ENCODE measurements at places on chromosomes 4 and X.

DNA sequence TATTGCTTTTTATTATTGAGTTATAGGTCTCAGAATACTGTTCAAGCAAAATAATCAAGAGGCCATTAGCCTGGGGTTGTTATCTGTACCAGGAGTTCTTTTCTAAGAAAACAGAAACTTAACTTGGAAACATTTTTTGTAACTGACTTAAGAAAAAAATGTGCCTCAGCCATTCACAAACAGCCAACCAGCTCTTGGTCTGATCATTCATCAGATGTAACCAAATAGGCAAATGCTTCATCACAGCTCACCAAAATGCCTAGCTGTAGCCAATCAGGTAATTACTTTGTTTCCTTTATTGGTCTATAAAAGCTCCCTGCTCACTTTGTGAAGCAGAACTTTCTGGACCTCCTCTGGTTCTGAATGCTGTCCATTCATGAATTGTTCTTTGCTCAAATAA is 387.7 kb downstream of the FAT4 start:
- DNase-seq: no peak

DNA sequence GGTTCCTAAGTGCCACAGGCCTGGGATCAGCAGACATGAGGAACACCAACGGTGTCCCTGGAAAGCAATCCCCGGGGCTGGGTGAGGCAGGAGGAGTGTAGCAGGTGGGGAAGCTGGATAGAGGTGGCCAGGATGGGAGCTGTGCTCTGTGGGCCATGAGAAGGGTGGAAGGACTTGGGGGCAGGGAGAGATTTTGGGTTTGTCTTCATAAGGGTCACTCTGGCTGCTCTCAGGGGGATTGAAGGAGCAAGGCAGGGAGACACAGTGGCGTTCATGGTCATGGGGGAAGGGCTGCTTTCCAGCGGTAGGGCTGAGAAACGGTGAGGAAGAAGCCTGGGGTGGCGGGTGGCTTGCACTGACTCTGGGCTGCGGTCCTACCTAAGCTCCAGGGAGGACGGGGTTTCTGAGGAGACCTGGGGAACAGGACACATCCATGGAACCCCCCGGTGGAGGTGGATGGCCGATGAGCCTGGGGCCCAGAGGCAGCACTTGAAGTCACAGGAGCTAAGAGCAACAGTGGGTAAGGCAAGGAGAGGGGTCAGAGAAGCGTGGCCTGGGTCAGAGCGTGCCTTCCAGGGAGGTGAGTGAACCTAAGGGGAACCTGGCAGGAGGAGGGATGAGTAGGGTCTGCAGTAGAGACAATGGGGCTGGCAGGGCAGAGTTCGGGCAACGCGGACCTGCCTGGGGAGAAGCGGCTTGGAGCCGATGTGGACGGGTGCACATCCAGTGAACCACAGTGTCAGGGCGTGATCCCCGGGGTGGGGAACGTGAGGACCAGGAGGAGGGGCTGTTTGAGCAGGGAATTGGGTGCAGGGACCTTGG is 12.4 kb upstream of the CTBP1 start:
- no peak for DNase-seq

DNA sequence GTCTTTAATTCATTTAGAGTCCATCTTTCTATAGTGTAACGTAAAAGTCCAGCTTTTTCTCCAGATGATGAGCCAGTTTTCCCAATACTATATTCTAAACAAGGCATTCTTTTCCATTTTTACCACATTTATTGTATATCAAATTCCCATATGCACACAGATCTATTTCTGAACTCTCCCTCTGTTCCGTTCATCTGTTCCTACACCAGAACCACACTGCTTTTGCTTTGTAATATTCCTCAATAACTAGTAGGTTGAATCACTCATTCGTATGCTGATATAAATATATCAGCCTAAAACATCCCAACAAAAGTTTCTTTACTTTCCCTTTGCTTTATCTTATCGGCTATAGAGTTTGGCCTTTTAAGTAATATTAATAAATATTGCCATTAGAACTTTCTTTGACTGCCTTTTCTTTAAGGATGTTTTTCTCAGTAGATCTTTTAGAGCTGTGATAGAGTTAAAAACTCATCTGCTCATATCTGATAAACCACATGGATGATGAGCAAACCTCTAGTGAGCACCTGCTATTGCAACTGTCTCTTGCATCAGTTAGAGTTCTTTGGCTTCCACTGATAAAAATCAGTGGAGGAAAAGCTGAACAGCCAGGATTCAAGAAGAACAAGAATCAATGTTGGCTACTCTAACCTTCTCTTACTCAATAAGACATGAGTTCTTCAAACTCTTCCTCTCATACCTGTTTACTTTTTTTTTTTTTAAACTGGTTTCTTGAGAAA is 13.1 kb upstream of the RPL34 start:
- no peak for DNase-seq

- no peak for DNase-seq
Observed at GRCh38 chrX:153863251-153863991, 22.6 kb downstream of the L1CAM start.

Measured in activated CD8-positive, alpha-beta T cell treated with anti-CD3 and anti-CD28 coated beads for 36 hours (primary cell).